ENCODE measurements at places on chromosomes 13 and 19. TPM values are rescaled to one million over a fixed set of nuclear protein-coding genes. Genes with fewer than 3 reads are reported as not detected.

Gene TMEM145
- total RNA-seq = not detected

Gene ZNF724
- total RNA-seq = 17.5 TPM

Gene SIGLEC9
- total RNA-seq = 1.3 TPM

Gene ELANE
- total RNA-seq = 3.4 TPM

Gene CEACAM4
- total RNA-seq = not detected

Gene ERFL
- 1.7 TPM for total RNA-seq

Gene RAP2A
- total RNA-seq = 7.9 TPM

Gene PLIN3
- total RNA-seq = 23.2 TPM
